ENCODE measurements at places on chromosomes 5 and 9.

DNA sequence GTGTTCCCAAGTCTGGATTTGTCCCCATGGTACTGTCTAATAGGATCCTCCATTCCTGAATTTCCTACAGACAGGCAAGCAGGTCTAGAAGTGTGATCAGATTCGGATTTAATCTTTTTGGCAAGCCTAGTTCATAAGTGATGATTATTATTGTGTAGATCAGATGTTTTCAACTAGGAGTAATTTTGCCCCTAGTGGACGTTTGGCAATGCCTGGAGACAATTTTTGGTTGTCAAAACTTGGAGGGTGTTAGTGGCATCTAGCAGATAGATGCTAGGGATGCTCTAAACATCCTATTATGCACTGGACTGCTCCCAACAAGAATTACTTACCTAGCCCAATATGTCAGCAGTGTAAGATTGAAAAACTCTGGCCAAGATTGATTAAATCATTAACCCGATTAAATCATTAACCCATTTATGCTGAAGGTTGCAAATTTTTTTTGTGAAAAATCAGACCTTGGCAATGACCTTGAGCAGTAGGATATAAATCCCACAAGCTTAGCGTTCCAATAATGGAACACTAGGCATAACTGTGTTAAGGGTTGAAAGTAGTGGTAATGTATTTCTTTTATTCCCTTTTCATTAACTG, 28.2 kb downstream of the TCERG1 start:
- no peak for DNase-seq

DNA sequence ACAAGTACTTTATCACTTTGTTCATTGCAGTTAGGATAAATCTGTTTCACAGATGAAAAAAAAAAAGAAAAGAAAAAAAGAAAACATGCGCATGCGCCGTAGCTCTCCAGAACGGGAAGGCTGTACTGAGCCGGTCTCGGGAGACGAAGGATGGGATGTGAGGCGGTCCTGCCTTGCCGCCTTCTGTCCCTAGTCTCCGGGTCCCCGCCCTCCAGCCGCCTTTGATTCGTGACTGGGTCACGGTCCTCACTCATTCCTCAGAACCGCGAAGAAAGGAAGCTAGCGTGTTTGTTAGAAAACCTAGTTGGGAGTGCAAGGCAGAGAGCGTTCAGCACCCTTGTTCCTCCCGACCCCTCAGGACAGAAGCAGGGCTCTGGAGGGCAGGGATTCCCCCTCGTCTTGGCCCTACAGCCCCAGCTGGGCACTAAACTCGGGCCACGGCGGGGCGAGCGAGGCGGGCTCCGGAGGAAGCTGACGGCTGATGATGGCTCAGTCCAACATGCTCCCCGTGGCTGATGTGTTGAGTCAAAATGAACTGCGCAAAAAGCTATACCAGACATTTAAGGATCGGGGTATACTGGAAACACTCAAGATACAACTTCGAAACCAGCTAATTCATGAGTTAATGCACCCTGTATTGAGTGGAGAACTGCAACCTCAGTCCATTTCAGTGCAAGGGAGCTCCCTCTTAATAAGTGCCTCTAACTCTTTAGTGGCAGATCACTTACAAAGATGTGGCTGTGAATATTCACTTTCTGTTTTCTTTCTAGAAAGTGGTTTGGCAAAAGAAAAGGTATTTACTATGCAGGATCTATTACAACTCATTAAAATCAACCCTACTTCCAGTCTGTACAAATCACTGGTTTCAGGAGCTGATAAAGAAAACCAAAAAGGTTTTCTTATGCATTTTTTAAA, 40.0 kb downstream of the CPLANE1 start:
- no peak for DNase-seq

GRCh38 chr5:169901896-169902295, 78.4 kb downstream of the INSYN2B start:
- DNase-seq = no peak

DNA sequence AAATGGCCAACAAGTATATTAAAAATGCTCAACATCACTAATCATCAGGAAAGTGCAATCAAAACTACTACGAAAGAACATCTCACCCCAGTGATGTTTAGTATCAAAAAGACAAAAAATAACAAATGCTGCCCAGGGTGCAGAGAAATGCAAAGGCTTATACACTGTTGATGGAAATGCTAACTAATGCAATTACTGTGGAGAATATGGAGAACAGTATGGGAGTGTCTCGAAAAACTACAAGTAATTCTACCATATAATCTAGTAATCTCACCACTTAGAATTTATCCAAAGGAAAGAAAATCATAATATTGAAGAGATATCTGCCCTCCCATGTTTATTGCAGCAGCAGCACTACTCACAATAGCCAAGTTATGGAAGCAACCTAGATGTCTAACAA, 246.5 kb upstream of the VLDLR start:
- DNase-seq = no peak

- no peak for DNase-seq
These were observed 260.8 kb upstream of the TNC start for GRCh38 chr9:115378758-115379157.

GRCh38 chr5:138961221-138961620, 86.1 kb upstream of the LRRTM2 start:
- DNase-seq = no peak

GRCh38 chr5:83084336-83084735, 7.0 kb downstream of the XRCC4 start:
- DNase-seq = no peak

DNA sequence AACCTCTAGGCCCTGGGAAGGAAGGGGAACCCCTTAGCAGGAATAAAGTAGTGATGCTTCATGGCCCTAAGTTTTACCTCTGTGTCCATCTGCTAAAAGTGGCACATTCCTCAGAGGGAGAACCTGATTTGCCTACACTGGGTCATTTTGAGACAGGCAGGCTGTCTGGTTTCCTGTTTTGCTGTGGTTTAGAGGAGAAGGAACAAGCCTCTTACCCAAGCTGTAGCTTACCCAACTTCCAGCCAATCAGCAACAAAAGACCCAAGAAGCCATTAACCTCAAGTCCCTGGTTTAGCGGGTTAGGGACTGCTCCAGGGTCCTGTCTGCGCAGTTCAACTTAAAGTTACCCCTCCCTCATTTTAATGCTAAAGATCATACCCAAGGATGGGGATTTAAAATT, 411.0 kb downstream of the MAT2B start:
- DNase-seq = no peak
